ENCODE measurements at places on chromosomes 7 and 10.

GRCh38 chr7:105024734-105025133 lies 10.7 kb downstream of the KMT2E start:
- no peak for DNase-seq

DNA sequence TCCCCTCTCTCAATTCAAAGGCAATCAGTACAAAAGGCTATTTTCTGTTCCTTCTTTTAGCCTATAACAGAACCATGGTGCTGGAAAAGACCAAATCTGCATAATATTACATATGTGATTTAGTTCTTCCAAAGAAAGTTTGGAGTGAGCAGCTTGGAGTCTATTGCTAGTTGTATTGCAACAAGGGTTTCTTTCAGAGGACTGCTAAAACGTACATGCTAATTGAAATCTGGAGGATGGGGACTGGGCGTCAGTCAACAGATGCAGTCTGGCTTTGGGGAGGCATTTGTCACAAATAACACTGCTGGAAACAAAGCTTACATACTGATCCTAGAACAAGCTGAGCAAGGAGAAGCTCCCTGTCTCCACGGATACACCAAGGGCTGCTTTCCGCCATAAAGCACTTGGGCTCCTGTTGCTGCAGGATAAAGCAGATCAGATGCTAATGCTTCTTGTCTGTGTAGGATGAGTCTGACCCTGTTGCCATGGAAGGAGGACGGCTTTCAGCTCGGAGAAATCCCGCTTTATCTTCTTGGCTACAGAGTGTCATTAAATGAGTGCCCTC lies 883.5 kb downstream of the SORCS1 start:
- no peak for DNase-seq

DNA sequence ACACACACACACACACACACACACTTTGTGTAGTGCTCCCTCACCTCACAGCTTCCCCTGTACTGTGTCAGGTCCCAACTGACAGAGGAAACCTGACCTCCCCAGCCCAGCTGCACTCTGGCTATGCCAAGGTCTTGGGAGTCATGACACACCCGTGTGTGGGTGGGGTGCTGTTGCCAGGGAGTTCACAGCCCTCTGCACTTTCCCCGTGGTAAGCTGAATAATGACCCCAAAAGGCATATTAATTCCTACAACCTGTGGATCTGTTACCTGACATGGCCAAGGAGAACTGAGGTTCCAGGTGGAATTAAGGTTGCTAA lies 8.9 kb upstream of the NANOS1 start:
- DNase-seq, result no peak

DNA sequence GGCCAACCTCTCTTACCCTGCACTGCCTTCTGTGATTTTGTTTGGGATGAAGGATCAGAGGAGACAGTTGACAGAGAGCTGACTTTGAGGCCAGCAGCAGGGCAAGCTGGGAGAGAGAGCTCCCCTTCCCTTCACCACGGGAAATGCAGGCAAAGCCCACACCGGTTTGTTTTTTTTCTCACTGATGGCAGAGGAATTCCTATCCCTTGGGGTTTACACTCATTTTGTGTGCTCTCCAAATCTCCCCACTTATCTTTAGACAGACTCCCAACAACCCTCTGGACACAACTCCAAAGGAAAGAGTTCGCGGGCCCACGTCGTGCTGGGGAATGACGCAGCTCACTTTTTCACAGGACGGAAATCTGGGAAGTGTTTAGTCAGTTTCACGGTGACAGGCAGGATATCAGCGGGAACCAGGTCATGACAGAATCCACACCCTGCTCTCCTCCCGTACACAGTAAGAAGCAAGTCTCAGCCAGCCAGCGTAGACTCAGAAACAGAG lies 68.3 kb upstream of the FAM171A1 start:
- DNase-seq, result no peak

DNA sequence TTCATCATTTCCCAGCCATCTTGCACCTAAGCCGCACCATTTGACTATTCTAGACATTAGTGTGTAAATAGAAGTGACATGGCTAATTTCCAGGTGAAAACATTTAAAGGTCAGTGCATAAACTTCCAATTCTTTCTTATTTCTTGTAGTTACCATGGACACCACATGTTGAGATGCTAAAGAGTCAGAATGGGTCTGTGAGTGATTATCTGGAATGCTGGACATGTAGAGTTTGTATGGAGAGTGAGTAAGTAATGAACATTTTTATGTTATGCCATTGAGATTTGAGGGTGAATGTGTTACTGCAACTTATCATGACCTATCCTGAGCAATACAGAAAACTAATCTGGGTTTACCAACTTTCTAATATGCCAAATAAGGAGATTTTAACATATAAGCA lies 60.4 kb downstream of the MEOX2 start:
- no peak for DNase-seq

GRCh38 chr10:110429301-110429700 lies 68.4 kb upstream of the DUSP5 start:
- no peak for DNase-seq

DNA sequence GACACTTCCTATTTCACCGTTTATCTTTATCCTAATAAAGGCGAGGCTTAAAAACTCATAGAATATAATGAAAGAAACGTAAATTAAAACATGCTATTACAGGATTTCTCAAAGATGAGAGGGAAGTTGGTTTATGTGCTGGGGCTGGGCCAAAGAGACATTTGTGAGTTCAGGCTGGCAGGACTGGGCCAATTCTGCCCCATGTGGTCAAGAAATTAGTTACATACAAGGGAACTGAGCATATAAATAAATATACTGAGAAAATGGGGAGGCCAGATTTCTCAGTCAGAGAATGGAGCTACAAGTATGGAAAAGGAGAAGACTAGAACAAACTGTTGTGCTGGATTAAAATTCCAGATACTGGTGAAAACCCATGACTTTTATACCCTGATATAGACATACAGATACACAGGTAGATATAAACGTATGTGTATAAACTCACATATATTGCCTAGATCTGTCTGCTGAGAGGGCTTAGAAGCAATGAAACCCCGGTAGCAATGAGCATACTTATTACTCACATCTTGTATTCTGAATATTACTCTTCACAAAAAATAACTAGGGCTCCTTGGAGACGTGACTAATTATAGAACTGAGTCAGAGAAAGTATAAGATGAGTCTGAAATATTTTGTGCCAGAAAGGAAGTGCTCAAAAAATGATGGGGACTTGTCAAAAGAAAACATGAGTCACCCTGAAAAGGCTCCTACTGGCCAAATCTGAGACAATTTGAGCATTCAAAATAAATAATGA lies 155.7 kb upstream of the FGFR2 start:
- DNase-seq, result no peak

- DNase-seq, result no peak
Observed at GRCh38 chr10:125848371-125848770, 25.0 kb downstream of the BCCIP start.

GRCh38 chr7:5452937-5453540 lies 29.4 kb upstream of the TNRC18 start:
- no peak for DNase-seq

DNA sequence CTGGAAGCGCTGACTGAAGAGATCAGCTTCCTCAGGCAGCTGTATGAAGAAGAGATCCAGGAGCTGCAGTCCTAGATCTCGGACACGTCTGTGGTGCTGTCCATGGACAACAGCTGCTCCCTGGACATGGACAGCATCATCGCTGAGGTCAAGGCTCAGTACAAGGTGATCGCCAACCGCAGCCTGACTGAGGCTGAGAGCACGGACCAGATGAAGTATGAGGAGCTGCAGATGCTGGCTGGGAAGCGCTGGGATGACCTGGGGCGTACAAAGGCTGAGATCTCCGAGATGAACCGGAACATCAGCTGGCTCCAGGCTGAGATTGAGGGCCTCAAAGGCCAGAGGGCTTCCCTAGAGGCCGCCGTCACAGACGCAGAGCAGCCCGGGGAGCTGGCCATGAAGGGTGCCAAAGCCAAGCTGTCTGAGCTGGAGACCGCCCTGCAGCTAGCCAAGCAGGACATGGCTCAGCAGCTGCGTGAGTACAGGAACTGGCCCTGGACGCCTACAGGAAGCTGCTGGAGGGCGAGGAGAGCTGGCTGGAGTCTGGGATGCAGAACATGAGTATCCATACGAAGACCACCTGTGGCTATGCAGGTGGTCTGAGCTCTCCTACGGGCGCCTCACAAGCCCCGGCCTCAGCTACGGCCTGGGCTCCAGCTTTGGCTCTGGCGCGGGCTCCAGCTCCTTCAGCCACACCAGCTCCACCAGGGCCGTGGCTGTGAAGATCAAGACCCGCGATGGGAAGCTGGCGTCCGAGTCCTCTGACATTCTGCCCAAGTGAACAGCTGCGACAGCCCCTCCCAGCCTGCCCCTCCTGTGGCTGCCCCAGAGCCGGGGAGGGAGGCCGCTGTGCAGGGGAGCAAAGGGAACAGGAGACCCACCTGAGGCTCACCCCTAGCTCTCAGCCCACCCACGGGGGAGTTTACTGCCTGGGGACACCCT lies 24.9 kb upstream of the AMPH start:
- no peak for DNase-seq

- DNase-seq, result no peak
Observed at GRCh38 chr7:158301207-158301606, 286.4 kb downstream of the PTPRN2 start.

DNA sequence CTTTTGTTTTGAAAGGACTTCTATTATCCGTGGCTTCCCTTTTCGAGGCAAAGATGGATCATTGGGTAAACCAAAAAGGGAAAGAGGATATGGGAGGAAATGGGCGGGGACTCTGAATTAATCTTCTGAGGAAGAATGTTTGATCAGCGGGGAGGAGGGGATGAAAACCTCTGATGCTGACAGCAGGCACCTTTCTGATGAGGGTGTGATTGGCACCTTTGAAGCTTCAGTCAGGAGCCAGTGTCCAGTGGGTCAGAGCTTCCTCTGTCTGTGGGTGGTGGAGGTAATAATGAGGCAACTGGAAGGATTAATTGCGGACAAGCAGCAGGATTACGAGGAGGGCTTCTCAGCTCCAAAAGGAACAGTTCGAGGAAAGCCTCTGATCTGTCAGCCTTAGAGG lies 877.6 kb downstream of the LRMDA start:
- no peak for DNase-seq

GRCh38 chr10:130551676-130552075 lies 415.5 kb downstream of the GLRX3 start:
- no peak for DNase-seq

DNA sequence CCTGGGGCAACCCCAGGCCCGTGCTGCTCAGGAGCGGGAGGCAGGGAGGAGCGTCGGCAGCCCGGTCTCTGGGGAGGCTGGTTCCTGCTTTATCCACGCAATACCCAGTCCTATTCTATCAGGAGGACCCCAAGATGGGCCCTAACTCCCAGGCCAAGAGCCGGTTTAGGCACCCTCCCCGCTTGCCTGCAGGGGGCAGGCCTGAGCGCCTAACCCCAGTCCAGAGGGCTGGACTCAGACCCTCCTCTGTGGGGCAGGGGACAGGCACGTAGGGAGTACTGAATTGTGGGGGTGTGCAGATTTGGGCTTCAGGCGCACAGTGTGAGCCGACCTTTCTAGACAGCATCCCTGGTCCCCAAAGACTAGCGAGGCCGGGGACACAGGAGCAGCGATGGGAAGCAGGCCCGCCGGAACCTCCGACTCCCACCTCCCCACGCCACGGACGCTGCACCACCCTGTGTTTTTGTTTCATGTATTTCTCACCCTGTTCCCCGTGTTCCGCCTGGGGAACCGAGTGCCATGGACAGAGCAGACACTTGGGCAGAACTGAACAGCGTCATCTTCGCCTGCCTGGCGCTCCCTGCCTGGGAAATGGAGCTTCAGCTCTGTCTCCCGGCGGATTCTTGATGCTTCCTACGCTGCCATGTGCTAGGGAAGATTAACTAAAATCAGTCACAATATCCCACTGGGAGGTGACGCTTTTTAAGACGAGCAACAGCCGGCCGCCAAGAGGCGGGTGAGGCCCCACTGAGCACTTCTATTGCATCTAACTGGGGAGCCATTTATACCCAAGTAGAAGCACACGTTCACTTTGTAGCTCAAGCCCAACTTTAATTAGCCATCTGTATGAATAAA lies 5.3 kb downstream of the NUDT1 start:
- DNase-seq, result no peak

DNA sequence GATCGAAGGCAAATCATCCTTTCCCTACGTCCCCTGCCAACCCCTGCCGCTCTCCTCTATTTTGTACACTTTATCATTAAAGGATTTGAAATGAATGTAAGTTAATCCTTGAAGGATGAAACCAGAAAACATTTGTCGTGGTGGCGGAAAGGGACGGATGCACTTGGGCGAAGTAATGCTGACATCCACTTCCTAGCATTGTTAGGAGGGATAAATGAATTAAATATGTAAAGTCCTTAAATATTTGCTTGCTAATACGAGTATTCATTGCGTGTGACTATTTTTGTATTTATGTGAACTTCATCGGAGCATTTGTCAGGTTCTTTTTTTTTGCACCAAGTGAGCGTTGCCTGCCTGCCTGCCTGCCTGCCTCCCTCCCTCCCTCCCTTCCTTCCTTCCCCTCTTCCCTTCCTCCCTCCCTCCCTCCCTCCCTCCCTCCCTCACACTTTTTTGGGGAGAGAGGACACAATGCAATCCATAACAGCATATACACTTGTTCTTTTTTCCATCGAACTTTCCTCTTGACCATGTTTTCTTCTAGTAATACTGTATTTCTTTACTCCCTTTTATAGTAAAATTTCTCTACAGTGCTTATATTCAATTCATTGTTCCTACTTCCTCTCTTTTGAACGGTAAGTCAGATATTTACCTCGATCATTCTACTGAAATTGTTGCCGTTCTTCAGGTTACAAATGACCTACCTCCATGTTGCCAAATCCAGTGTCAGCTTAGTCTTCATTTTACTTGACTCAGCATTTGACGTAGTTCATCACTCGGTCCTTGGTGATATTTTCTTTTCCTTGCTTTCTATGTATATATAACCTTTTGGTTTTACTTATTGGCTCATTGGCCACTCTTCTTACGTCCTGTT lies 831 bp downstream of the CCDC7 start:
- no peak for DNase-seq

DNA sequence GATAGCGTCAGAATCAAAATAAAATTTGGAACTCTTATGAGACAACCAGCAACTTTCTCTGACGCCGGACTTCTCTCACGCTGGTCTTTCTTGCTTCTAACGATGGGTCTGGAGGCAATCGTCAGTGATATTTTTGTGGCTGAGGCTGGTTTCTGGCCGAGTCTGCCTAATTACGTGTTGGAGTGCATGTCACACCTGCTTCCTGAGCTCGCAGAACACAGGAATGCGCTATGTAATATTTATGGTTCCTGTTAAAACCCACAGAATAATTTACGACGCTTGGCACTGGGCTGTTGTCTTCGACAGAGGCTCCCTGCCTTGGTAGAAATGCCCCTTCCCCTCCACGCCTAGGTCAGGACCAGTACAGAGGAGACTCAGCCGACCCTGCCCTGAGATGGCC lies 64.9 kb downstream of the NPTX2 start:
- DNase-seq, result no peak

GRCh38 chr10:58157076-58157766 lies 110.5 kb downstream of the IPMK start:
- DNase-seq, result no peak

Measured in stimulated activated CD8-positive, alpha-beta memory T cell treated with anti-CD3 and anti-CD28 coated beads, Interleukin-15, amount 100 ng/mL, for 1 hour (primary cell).